ENCODE measurements at places on chromosomes 6 and 20.

DNA sequence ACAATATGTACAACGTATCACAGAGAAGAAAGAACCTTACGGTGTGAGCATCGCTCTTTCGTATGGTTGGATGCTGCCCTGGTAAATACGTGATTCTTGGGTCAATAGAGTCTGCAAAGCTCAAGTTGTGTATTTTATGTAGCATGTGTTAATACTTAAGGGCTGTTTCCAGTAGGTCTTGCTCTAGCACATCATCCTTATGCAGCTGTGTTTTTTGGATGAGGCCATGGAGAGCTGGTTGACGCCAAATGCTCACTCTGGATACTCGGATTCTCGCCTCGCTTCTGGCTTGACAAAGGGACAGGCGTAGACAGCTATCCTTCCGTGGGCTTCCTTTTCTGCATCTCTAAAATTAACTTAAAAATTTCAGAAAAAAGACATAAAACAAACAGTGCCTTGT, 38.9 kb downstream of the SNRNP48 start:
- no peak for DNase-seq

DNA sequence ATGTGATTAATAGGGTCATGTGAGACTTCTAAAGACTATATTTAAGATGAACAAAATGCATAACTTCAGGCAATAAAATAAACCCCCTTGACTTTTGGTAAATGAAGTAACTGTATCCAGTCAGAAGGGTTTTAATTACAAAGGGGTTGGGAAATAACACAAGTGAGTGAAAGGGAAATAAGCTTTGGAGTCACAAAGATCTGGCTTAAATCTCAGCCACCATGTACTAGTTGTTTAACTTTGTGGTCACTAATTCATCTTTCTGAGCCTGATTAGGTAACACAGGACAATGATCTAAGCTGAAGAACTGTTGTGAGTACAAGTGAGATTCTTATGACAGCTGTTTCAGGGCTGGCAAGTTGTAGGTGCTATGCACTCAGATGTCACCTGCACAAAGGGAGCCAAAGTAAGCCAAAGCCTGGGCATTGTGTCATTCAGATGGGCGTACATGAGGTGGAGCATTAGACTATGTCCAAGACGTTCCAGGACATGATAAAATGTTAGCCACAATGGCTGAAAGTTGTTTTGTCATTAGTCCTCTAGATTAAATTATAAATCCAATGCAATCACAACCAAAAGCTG, 13.8 kb downstream of the TOMM34 start:
- DNase-seq: no peak

GRCh38 chr6:67884442-67884841, 750.6 kb upstream of the ADGRB3 start:
- DNase-seq: no peak

DNA sequence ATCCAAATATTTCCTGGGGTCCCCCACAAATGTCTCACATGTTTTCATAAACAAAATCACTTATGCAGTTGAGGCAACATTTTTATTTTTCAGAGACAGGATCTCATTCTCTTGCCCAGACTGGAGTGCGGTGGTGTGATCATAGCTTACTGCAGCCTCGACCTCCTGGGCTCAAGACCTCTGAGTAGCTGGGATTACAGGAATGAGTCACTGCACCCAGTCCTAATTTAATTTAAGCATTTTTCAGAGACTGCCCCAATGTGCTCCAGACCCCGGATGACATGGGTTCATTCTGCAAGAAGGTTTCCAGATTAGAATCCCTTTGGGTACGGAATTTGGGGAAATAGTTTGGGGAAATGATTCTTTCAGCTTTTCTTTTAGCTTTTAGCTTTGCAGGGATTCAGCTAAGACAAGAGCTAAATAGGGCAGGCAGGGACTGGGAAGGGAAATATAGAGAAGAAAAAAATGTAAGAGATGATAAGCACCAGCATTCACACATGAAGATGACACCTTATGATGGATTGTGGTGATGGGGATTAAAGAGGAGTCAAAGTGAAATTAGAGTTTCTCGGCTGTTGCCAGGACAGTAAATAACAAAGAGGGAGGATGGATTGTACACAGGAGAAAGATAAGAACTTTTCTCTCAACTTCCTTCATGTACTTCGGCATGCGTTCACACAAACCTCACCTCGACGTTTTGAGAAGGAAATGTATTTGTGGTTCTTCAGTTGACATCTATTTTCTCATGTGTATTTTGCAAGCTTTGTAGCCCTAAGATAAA, 169.4 kb upstream of the TAB2 start:
- DNase-seq: no peak

DNA sequence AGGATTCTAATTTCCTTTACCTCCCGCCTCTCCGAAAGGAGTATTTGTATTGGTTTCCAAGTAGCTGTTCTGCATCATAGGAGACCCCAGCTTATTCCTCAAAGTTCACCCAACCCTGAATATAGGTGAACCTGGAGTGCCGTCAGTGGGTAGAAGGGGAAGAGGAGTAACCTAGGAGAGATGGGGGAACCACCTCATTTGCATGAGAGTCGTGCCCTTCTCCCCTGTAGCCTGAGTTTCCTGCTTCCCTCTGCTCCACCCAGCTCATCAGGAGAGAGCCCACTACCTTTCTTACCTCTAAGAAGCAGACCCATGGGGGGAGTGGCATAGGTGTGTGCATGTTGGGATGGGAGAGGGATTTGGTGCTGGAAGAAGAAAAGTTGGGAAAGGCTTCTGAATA, 17.3 kb upstream of the WFDC2 start:
- DNase-seq: no peak

DNA sequence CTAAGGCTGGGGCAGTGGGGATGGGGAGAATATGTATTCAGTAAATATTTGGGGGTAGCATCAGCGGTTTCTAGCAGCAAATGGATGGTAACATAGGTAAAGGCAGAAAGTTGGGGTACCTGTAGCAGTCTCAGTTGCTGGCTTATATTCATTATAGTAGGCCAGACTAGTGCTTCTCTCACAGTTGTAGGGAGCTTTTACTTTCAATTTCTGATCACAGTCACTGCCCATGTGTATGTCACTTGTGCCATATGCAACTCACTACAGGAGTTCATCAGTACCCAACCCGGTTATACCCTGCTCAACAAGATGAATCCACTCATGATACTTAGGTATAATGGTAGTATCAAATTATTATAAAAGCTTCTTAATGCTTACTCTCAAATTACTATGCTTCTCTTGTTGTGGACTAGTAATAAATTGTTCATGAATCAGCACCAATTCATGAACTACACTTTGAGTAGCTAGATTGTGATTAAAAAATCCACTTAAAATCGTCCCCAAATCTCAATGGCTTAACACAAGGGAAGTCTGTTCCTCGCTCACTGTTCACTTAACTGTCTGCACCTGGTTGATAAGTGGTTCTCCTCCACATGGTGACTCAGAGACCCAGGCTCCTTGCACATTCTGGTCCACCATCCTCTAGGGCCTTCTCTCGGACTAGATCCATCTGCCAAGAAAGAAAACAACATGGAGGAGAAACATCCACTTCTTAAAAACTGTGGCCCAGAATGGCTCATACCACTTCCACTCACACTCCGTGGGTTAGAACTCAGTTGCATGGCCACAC, 31.3 kb upstream of the MYLIP start:
- no peak for DNase-seq

DNA sequence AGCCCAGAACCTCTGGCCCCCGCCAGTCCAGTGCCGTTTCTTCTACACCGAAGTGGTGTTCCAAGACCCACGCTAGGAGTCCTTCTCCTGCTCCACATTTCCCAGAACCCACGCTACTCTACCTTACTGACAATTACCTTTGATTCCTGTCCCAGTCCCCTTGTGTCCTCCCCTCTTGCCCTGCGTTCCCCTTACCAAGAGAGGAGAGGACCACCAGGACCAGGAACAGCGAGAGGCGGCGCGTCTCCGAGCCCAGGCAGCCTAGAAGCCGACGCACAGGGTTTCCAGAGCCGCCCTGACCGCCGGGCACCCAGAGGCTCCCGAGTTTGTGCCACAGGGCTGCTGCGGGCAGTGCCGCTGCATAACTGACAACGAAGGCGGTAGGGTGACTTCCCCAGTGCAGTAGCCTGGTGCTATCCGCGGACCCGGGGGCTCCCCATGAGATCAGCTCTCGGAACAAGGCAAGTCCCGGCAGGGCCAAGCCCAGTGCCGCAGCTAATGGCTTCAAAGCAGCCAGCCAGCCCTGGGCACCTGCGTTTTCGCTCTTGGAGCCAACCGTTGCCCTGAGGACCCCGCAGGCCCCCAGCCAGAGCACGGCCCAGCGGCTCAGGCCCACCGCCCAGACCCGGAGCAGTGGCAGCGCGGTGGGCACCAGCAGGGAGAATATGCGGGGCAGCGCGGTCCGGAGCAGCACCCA, 512 bp downstream of the TAP1 start:
- DNase-seq: no peak

GRCh38 chr6:131840441-131840840, 32.6 kb downstream of the ENPP1 start:
- DNase-seq: no peak

GRCh38 chr6:17361013-17361412, 32.4 kb upstream of the CAP2 start:
- no peak for DNase-seq

GRCh38 chr6:169991031-169991390, 239.6 kb downstream of the ERMARD start:
- no peak for DNase-seq

GRCh38 chr20:41007481-41007880, 21.1 kb upstream of the TOP1 start:
- DNase-seq: no peak

GRCh38 chr20:15711177-15711576, 862.1 kb downstream of the KIF16B start:
- DNase-seq: no peak

- DNase-seq: peak; percentile 76
Measured at GRCh38 chr6:37018198-37019064, 13.0 kb downstream of the FGD2 start.

GRCh38 chr20:55656231-55656775, 349.0 kb downstream of the CBLN4 start:
- DNase-seq: no peak

All from stimulated activated CD4-positive, alpha-beta T cell treated with anti-CD3 and anti-CD28 coated beads, Interleukin-12 subunit alpha, Interleukin-12 subunit beta, amount 100 ng/mL, for 24 hours (primary cell).